ENCODE measurements at places on chromosomes 3 and 15. TPM values are rescaled to one million over a fixed set of nuclear protein-coding genes. Genes with fewer than 3 reads are reported as not detected.

- no peak for DNase-seq
Measured at GRCh38 chr3:134640378-134640777, 10.4 kb downstream of the KY start.

DNA sequence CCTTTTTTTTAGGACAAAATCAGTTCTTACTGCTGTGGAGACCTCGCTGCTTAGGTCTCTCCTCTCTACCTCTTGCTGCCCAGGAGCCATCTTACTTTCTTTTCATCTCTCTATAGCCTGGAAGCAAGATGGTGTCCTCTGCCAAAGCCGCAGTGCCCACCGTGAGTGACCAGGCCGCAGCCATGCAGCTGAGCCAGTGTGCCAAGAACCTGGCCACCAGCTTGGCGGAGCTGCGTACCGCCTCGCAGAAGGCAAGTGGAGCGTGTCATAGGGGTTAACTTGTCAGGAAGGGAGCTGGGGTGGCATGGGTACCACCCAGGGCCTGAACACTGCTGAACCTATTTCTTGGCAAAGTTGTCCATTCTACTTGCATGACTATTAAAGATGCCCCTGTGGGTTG, 320.3 kb upstream of the TPM1 start:
- no peak for DNase-seq

Gene PLSCR5
- polyA plus RNA-seq, result not detected

Gene MBNL1
- 59.6 TPM for polyA plus RNA-seq

DNA sequence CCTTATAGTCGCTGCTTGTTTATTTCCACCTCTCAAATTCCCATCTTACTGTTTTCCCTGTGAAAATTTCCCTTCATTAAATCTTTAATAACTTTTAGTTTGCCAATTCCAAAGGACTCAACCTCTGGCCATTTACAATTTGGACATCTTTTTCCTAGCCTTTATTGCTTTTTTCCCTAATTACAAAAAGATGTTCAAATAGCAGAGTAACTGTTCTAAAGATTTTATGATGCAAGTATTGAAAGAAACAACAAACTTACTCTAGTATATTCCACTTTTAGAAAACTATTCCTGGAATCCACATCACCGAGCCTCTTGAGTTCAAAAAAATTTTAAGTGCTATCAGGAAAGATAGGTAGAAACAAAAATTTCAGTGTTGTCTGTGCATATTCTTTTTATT, 174.1 kb upstream of the UBE2E2 start:
- DNase-seq, result no peak

- no peak for DNase-seq
Measured at GRCh38 chr3:186534113-186534669, 10.0 kb downstream of the CRYGS start.

- DNase-seq, result no peak
Measured at GRCh38 chr15:72011302-72011942, 106.5 kb downstream of the MYO9A start.

DNA sequence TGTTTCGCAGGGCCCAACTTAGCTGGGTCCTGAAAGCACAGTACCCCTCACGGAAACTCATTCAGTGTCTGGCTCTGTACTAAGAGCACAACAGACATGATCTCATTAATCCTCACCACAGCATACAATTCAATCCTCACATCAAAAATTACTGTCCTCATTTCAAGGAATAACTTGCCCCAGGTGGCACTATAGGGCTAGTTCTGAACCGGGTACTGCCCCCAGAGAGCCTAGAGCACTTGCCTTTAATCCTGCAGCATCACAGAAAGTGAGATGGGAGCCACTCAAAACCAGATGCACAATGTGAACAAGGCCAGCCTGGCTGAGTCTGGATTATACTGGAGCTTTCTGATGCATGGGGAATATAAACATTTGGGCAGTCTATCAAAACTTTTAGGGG, 122.6 kb downstream of the OSBPL10 start:
- DNase-seq, result no peak

All from A549 (cell line).